Stimulated activated memory B cell treated with anti-CD40 and anti-IgM and Interleukin-4, amounts not matched to agents 10 μg/mL and 1 μg/mL and 100 μg/mL, for 72 hours (primary cell): ENCODE measurements at places on chromosomes 6 and 20.

DNA sequence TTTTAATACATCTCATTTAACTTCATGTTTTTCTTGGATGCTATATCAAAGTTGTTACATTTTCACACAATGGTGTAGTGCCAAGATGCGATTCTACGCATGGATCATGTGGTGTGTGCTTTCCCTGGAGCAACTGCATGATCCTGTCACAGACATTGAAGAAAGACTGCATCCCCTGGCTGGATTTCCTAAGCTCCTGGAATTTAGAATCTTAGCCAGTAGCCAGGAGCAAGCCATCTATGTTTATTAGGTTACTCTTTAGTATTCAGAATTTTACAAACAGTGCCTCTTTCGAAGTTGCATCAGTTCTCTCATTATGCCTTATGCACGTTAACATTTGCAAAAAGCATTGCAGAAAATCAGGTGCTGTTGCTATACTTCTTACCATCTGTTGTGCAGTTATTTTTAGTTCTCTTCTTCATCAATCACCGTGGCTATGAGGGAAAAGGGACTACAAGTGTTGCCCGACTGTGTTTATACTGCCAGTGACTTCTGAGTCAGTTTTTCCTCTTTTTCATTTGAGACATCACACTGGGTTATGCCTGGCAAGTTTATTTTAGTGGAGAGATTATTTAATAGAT, 584.2 kb downstream of the BCKDHB start:
- no peak for ATAC-seq

GRCh38 chr20:6070829-6071695, 17.2 kb upstream of the LRRN4 start:
- no peak for ATAC-seq

DNA sequence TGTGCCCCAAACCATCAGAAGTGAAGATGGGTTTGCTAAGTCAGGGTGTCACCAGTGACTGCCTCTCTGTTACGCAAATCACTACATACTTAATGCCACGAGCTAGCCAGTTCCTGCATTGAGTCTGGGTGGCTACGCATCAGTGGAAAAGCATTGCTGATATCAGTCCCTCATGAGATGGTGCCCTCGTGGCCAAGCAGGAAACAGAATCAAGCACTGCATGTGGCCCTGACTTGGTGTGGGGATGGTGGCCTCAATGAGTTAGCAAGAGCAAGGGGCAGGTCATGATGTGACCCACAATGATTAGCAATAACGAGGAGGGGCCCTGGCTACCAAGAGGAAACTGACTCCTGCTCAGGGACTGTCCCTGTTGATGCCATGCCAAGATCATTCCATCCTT, 51.6 kb upstream of the FNDC1 start:
- ATAC-seq, result peak; percentile 91

- ATAC-seq, result no peak
Observed at GRCh38 chr6:159399751-159400221, 230.6 kb downstream of the FNDC1 start.

GRCh38 chr6:39922821-39923220, 11.4 kb downstream of the MOCS1 start:
- ATAC-seq, result no peak

DNA sequence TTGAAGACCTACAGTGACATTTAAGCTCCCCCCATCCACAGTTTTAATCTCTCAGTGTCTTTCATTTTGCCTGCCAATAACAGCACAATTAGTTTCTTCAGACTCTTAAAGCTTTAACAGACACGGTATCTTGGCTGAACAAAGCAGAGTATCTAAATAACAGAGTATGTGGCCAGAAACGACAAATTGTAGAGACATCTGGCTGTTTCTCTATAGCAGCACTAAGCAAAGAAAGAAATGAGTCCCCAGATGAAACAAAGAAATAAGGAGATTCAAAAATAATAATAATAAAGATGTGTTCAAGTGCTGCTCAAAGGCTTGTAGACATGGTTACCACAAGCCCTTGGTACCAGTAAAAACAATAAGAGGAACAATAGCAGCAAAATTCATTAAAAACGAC, 97.8 kb upstream of the HDAC2 start:
- ATAC-seq, result no peak
